ENCODE measurements at places on chromosomes 5 and 9.
A peak's percentile ranks its signal among the peaks of the same experiment; 100 is the strongest.

- no peak for DNase-seq
These were observed 77.4 kb downstream of the MTREX start for GRCh38 chr5:55385227-55385626.

GRCh38 chr9:1429297-1429696, 379.1 kb downstream of the DMRT2 start:
- no peak for DNase-seq

DNA sequence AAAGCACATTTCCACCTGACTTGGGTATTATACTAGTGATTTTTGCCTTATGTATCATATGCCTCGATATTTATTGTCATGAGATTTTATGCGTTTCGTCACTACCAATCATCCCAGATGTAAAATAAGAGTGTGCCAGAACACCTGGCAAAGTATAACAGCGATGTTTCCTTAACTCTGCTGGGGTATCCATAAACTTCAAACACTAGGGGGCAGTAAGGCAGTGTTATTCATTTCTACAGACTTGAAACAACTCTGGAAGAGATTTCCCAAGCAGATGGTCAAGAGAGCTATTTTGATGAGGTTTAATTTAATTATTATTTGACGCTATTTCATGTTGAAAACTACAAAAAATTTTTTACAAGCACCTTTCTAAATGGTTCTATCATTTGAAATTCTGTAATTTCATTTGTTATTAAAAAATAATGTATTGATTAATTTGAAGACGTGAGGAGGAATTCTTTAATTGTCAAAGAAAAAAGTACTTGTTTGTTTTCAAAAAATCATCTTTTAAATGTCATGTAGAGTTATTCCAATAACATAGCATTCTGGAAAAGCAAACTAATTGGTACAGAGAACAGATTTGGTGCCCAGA, 388.5 kb upstream of the CTNND2 start:
- DNase-seq = peak; percentile 55

DNA sequence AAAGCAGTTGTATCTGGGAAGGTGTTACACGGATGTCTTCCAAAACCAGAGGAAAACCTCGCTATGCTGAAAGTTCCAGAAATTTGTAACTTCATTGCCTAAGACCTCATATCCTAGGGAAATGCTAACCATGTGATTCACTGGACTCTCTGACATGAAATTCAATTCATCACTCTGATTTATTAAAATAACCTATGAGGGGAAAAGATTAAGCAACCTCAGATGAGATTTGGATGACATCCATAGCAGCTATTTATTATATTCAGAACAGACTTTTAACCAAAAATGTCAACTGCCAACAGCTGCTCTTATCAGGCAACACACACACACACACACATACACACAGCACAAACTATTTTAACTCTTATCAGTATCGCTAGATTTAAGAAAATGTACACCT, 1006.4 kb upstream of the CTNND2 start:
- DNase-seq = no peak

GRCh38 chr5:2779459-2779858, 28.0 kb upstream of the IRX2 start:
- DNase-seq = no peak

GRCh38 chr5:15215056-15215455, 284.9 kb upstream of the FBXL7 start:
- DNase-seq = no peak

GRCh38 chr9:71726723-71727122, 41.6 kb downstream of the CEMIP2 start:
- no peak for DNase-seq

DNA sequence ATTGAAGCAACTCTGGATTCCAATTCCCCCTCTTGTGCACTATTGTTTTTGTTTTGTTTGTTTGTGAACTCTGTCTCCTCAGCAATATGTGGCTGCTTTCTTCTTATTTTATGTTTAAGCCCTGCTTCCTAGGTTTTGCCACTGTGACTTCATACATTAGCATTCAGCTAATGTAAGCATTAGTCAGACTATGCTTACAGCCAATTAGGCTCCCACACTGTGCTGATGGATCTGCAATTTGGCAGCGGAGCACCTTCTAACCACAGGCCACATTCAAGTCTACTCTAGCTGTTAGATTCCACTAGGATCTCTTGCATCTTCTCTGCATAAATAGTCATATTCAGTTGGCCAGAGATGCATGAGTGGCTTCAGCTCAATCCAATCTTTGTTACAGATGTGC, 9.6 kb upstream of the BICD2 start:
- DNase-seq = no peak

GRCh38 chr5:39015743-39016586, 58.2 kb downstream of the RICTOR start:
- no peak for DNase-seq

GRCh38 chr5:54317511-54318260, 7.3 kb upstream of the ARL15 start:
- DNase-seq = no peak

DNA sequence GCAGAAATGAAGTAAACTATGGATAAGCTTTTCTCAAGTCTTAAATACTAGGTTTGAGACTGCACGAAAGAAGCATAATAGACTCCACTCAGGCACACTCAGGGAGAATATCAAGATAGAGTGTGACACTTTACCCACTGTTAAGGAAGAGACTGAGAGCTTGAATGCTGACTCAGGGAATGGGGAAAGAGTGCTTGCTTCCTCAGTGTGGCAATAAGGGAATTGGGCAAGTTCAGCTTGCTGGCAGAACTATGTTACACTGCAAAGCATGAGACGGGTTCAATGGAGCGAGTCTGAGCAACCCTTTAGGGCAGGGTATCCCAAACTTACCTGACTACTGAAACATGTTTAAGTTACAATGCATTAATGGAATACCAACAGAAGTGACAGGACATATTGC, 237.7 kb upstream of the MEF2C start:
- no peak for DNase-seq

- no peak for DNase-seq
These were observed 293.2 kb downstream of the HCN1 start for GRCh38 chr5:45402804-45403455.
